Endothelial cell (in vitro differentiated cells): ENCODE measurements at places on chromosomes 6 and 20.

GRCh38 chr20:45927071-45927878 is 7.2 kb upstream of the PCIF1 start:
- H3K4me1 ChIP-seq = peaks cover 7% of the 10 kb centered on the region
- H3K27ac ChIP-seq = no peak overlapping the region
- peaks cover 3% of the 10 kb centered on the region for H3K27me3 ChIP-seq
- H3K36me3 ChIP-seq = no peaks in the 10 kb centered on the region

DNA sequence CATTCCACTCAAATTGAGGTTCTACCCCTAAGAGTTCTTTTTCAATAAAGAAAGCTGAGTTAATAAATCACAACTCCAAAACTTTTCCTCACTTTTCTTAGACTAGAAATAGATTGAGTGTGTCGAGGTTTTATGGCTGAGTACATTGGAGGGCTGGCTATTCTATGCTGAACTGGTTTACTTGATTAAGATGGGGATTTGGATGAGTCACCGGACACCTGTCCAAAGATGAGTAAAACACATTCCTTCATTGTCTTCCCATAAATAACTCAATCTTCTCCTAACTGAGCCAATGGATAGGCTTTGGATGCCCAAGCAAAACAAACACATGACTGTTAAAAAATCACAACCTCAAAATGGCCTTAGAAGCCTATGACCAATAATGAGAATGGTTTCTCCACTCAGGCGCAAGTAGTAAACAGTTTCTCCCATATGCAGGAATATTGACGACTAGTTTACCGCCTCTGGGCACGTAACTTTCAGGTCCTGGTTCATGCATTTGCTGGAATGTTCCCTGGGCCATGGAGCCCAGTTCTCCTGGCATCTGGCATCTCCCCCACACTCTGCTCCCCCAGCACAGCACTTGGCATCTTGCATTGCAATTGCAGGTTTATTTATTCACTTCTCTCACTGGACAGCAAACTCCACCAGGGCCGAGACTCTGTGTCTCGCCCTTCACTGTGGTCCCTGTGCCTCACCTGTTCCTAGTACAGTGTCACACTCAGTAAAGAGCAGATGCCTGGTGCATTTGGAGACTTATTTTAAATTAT is 43.9 kb downstream of the BCAS1 start:
- H3K27me3 ChIP-seq = no peaks in the 10 kb centered on the region
- H3K36me3 ChIP-seq = no peaks in the 10 kb centered on the region
- H3K4me1 ChIP-seq = peaks cover 2% of the 10 kb centered on the region
- DNase-seq = no peak

DNA sequence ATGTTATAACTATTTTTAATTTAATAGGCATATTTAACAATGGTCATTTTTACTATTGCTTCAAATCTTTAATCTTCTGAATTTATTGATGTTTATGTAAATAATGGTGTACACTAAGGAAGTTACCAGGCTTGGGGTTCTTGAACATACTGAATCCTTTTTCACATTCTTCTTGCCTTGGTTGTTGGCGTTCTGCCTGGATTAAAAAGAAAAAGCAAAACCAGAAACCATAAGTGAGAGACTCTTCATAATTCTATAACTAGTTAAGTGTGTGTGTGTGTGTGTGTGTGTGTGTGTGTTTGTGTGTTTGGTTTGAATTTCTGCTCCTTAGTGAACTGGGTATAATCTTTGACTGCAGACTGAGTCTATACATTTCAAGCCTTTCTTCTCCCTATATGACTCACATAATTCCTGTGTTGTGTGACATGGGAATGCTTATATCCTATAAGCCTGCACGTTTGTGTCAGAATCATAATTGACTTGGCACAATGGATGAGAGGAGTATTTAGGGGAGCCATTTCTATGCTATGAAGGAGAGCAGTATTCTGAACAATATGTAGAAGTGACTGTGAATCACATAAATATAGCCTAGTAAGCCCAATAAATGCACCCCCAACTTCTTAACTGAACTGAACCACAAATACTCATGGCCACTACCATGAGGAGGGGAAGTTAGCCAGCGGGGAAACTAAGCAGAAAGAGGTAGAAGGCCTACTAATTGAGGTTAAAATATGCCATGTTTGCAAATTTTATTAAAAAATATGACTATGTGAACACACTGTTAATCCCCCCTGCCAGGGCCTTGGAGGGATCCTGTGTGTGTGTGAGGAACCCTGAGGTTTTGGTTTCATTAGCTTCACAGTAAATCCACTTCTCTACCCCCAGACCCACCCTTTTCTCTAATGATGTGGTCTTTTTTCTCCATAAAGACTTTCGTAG is 425.5 kb downstream of the BCKDHB start:
- no peak for DNase-seq
- H3K27me3 ChIP-seq = no peaks in the 10 kb centered on the region
- peaks cover 4% of the 10 kb centered on the region for H3K4me1 ChIP-seq
- H3K36me3 ChIP-seq = peaks cover 5% of the 10 kb centered on the region

DNA sequence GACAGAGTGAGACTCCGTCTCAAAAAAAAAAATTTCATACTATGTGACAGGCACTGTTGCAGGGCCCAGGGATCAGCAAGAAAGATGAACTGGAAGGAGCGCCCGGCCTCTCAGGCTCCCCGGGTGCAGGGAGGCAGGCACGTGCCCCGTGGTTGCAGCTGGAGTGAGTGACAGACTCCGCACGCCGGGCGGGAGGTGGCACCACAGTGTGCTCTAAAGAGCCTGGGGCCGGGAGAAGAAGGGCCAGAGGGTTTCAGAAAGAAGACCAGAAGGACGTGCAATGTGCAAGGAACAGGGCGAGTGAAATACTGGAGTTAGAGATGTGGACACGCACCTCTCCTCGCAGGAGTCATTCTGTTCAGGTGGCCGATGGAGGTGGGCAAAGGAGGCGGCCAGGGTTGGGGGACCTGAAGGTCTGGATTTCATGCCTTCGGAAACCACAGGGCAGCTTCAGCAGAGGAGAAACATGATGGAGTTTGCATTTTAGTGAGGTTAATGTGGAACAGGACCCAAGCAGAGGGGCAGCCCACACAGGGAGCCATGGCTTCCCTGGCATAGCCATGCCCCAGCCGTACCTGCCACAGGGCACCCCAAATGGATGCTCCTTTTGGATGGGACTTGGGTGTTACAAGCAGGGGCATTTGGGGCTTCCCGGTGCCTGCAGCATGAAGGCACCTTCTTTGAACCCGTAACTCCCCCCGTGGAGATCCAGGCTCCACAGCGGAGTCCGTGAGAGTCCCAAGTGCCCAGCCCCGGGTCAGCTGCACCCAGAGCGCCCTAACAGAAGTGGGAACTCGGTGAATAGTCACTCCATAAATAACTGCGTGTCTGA is 226.2 kb downstream of the ERMARD start:
- H3K36me3 ChIP-seq = no peaks in the 10 kb centered on the region

DNA sequence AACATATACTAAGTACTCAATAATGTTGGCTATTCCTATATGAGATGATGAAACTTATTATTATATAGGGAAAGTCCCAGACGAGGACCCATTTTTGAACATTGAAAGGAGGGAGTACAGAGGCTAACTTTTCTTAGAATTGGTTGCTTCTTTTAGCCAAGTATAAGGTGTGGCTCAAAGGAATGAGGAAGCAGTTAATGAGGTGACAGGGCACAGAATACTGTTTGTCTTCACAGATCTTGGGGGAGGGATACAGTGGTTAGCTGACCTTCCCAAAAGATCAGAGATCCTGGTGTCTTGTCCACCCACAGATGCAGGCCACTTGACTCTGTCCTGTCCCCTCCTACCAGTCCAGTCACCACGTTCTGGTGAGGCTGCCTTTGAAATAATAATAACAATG is 67.8 kb upstream of the EPB41L1 start:
- H3K27ac ChIP-seq = no peak overlapping the region
- no peak for DNase-seq
- H3K27me3 ChIP-seq = no peaks in the 10 kb centered on the region
- H3K36me3 ChIP-seq = no peaks in the 10 kb centered on the region
- peaks cover 5% of the 10 kb centered on the region for H3K4me1 ChIP-seq

DNA sequence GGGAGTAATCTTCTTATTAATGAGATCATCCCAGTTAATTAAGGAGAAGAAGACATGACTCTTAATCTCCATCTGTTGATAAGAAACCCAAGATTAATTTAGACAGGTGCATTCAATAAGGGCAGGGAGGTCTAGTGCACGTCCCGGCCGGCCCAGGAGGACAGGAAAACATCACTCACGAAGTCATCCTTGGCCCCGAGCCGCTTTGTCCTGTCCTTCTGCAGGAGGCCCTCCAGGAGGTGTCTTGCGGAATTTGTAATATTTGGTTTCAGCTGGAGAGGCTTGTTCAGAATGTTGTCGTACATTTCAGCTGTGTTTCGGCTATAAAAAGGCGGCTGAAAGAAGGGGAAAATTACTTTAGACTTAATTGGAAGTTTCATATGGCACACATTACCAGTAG is 118.4 kb upstream of the SLC2A12 start:
- no peak overlapping the region for H3K4me3 ChIP-seq
- H3K4me1 ChIP-seq = peaks cover 12% of the 10 kb centered on the region
- H3K27me3 ChIP-seq = peaks cover 6% of the 10 kb centered on the region

DNA sequence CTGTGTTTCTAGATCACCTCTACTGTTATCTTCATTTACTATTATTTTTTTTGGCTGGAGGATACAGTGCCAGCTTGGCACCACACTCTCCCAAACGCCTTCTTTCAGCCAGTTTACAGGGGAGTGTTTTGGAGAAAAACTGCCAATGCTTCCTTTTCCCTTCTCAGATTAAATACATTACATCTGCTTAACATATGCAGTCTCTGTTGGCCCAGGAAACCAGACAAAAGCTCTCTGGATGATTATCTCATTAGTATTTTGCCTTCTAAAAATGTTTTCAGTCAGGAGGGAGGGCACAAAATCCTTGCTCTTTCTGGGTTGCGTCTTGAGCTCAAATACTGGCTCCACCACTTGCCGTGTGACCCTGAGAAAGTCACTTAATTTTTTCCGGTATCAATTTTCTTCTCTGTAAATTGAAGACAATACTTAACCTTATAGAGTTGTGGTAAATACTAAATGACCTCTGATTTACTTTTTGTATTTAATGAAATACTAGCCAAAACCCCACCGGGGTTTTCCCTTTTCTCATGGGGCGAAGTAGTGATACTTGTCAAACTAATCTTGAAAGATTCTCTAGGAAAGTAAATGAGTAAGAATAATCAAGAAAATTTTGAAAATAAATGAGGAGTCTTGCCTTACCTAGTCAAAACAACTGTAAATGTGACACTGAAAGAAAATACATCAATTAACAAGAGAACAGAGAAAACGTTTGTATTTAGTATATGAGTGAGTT is 146.2 kb downstream of the MMS22L start:
- no peak for DNase-seq
- no peak overlapping the region for H3K4me3 ChIP-seq
- no peaks in the 10 kb centered on the region for H3K27me3 ChIP-seq
- H3K27ac ChIP-seq = no peak overlapping the region
- no peaks in the 10 kb centered on the region for H3K36me3 ChIP-seq

DNA sequence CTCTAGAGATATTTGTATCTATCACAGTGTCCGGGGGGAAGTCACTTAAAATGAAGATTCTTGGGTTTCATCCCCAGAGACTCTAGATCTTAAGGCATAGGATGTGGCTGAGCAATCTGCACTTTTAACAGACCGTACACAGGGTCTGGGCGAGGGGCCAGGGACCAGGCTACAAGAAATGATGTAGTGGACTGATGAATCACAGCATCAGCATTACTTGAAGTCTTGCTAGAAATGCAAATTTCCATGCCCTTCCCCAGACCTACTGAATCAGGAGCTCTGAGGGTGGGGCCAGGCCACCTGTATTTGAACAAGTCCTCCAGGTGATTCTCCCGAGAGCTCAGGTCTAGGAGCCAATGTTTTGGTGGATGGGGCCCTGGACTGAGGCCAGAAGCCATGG is 168.4 kb downstream of the DOK5 start:
- H3K27ac ChIP-seq = no peak overlapping the region
- H3K27me3 ChIP-seq = no peaks in the 10 kb centered on the region
- no peaks in the 10 kb centered on the region for H3K36me3 ChIP-seq

GRCh38 chr20:1803061-1803931 is 91.9 kb upstream of the SIRPA start:
- H3K4me3 ChIP-seq = peak overlapping the region; percentile 82
- peaks cover 37% of the 10 kb centered on the region for H3K4me1 ChIP-seq
- H3K27ac ChIP-seq = peak overlapping the region; percentile 94
- no peaks in the 10 kb centered on the region for H3K36me3 ChIP-seq

DNA sequence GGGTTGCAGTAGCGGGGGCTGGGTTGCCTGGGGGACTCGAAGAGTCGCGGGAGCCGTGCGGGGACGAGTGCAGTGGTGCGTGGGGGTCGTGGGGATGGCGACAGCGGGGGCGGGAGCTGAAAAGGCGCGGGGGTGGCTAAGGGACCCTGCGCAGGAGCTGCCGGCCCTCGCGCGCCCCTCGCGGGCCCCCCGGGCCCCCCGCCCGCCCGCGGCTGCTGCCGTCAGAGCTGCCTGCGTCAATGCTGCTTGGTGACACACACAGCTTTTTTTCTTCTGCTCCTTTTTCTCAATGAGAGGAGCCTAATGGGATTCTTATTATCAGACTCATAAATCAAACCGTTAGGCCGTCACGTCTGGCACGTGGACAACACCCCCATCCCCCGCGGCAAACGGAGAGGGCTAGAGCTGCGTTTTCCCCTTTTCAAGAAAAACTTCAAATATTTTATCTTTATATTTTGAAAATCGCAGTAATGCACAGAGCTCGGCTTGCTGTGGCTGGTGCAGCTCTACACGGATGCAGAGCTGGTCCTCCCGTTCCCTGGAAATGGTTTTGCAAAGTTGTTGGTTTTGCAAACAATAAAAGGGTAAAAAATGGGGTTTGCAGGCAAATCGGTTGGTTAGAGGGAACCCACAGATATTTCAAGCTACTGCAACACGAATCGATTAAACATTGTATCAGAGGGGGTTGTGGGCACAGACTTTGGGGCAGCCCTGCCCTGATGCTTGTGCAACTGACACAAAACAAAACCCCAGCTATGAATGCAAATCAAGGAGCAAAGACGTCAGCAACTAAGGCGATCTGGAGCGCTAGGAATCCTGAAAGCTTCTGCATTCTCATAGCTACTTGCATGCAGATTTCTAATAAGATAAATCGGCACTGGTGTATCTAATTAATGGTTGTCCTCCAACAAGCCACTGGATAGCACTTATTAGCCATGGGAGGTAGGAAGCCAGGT is 161.4 kb downstream of the TBXT start:
- DNase-seq = no peak
- H3K4me3 ChIP-seq = no peak overlapping the region
- peaks cover 32% of the 10 kb centered on the region for H3K27me3 ChIP-seq
- peaks cover 4% of the 10 kb centered on the region for H3K36me3 ChIP-seq

DNA sequence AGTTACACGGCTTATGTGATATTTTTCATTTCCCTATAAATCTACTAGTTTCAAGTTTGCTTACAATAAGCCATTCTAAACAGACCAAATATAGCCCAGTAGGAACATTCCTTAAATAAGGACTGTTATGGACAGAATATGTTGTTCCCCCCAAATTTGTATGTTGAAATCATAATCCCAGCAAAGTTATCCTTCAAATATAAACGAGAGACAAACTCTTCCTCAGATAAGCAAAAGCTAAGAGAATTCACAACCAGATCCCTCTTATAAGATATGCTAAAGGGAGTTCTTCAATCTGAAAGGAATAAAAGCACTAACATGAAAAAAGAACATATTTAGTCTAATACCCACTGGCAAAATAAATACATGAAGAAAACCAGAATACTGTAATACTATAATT is 795.5 kb upstream of the GJE1 start:
- H3K27ac ChIP-seq = no peak overlapping the region
- DNase-seq = no peak
- no peaks in the 10 kb centered on the region for H3K36me3 ChIP-seq
- no peak overlapping the region for H3K4me3 ChIP-seq
- no peaks in the 10 kb centered on the region for H3K27me3 ChIP-seq
- H3K4me1 ChIP-seq = no peaks in the 10 kb centered on the region

GRCh38 chr6:21171801-21172200 is 421.8 kb upstream of the SOX4 start:
- H3K4me1 ChIP-seq = no peaks in the 10 kb centered on the region
- no peak overlapping the region for H3K27ac ChIP-seq
- peaks cover 4% of the 10 kb centered on the region for H3K27me3 ChIP-seq
- H3K4me3 ChIP-seq = no peak overlapping the region
- no peaks in the 10 kb centered on the region for H3K36me3 ChIP-seq
